Activated CD4-positive, alpha-beta T cell treated with anti-CD3 and anti-CD28 coated beads, Interleukin-2, amount 50 U/mL, for 1 hour (primary cell): ENCODE measurements at places on chromosomes 7 and 10.

- no peak for DNase-seq
These were observed 4.3 kb downstream of the TMEM273 start for GRCh38 chr10:49183596-49184542.

GRCh38 chr7:47484923-47485639 is 96.8 kb downstream of the TNS3 start:
- DNase-seq = no peak

GRCh38 chr10:99870123-99870730 is 87.8 kb downstream of the ABCC2 start:
- DNase-seq = peak; percentile 9

DNA sequence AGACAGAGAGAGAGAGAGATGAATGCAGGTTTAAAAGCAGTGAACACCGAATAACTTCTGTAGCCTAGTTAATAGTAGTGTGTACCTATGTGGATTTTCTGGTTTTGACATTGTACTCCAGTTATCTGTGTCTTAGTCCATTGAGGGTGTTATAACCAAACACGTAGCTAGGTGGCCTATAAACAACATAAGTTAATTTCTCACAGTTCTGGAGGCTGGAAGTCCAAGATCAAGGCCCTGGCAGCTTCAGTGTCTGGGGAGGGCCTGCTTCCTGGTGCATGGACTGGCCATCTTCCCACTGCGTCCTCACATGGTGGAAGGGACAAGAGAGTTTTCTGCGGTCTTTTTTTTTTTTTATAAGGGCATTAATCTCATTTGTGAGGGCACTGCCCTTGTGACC is 23.5 kb downstream of the AOC1 start:
- no peak for DNase-seq

DNA sequence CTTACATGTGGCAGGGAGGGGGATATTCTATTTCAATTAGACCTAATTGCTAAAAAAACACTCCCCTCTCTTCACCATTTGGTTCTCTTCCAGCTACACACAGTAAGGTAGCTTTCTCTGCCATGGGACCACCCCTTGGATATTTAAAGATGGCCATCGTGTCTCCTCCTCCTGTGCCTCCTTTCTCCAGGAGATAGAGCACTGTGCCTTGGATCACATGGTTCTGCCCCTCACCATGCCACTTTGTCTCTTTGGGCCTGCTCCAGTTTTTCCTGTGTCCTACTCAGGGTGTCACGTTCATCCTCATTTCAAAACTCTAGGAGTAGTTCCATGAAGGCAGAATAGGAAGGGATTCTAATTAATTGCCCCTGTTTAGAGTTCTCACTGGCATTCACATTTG is 1060.2 kb downstream of the KCNMA1 start:
- DNase-seq = no peak
